ENCODE measurements at places on chromosomes 7 and 10.

DNA sequence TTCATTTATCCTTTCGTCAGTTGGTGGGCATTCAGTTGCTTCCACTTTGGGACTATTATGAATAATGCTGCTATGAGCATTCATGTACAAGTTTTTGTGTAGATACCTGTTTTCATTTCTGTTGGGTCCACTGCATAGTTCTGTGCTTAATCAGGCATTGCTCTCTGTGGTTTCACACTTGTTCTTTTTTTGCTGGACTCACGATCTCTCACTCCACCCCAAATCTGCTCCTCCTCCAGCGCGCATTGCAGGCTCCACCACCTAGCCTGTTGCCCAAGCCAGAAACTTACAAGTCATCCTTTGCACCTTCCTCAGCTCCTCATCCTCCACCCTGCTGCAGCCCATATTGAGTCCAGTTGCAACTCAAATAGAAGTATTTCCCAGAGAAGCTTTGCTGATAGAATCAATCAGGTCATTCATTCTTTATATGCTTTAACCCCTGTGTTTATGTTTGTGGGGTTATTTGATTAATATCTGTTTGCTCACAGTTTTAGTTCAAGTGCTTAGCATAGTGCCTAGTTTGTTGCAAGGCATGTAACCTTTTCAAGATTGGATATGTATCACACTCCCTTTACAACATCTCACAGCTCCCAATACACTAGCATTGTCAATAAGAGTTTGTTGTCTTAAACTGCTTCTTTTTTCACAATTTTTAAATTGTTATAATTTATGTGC is 16.6 kb upstream of the AFAP1L2 start:
- no peak for DNase-seq

DNA sequence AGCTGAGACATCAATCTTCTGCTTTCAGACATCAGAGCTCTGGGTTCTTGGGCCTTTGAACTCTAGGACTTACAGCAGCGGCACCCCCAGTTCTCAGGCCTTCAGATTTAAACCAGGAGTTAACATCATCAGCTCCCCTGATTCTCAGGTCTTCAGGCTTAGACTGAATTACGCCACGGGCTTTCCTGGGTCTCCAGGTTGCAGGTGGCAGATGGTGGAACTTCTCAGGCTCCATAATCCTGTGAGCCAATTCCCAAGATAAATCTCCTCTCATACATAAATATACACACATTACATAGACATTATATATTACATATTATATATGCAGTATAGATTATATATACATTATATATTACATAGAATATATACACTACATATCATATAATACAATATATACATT is 408.9 kb upstream of the AUTS2 start:
- DNase-seq = no peak

DNA sequence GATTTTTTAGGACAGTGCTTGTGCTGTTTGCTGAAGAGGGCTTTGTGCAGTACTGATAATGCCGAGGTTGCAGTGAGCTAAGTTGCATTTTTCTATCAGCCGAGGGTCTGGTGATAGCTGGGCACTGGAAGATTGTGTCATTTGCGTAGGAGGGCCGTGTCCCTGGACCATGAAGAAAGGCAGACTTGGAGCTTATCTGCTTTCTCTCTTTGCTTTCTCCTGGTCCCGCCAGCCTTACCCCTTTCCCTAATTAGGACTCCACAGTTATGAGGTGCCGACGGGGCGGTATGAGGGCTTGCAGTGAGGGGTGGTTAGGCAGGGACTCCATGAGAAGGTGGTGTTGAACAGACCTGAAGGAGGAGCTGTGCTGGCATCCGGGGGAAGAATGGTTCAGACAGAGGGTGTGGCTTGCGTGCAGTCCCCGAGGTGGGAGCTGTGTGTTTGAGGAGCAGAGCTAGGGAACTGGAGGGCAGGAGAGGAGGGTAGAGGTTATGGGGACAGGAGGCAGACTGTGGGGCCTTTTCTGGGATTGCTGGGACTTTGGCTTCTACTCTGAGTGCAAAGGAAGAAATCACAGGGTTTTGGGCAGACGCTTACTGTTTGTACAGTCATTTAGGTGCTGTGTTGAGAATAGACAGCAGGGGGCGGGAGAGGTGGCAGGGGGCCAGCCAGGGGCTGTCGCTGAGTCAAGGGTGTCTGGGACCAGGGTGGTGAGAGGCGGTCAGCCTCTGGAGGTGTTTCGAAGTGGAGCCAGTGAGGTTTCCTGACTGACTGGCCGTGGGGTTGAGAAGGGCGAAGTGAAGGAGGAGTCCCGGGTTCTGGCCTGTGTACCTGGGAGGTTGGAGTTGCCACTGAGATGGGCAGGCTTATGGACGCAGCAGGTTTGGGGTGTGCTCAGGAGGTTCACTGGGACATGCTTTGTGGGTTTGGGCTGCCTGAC is 43.4 kb downstream of the PRF1 start:
- DNase-seq = peak; percentile 53

DNA sequence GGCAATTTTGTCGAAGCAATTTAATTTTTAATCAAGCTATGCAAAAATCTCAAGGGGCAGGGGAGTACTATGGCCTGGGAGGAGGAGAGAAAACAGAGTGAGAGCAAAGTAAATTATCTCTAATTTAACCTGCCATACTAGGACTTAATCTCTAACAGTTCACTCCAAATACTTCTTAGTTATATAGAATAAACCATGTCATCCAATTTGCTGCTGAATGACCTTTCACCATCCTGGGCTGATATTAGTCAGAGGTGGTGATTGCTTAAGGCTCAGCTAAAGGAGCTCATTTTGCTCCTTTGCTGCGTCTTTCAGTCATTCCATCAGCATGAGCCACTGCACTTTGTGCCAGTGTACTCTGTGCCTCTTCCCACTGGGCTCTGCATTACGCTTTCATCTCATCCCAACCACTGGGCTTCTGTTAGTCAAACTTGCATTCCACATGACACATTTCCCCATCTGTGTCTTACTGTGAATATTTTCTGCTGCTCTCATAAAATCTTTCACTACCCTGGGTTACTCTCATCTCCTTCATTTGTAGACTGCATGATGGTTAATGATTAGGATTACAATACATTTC is 84.3 kb downstream of the CD36 start:
- no peak for DNase-seq

GRCh38 chr7:92848851-92849250 is 12.5 kb upstream of the CDK6 start:
- DNase-seq = no peak

- DNase-seq = no peak
Observed at GRCh38 chr7:135924302-135924701, 52.9 kb downstream of the MTPN start.

- no peak for DNase-seq
Observed at GRCh38 chr7:133561396-133561795, 308.5 kb downstream of the EXOC4 start.

GRCh38 chr10:13844651-13845050 is 257.9 kb downstream of the PRPF18 start:
- no peak for DNase-seq

GRCh38 chr10:43339136-43339535 is 32.3 kb upstream of the FXYD4 start:
- DNase-seq = no peak

DNA sequence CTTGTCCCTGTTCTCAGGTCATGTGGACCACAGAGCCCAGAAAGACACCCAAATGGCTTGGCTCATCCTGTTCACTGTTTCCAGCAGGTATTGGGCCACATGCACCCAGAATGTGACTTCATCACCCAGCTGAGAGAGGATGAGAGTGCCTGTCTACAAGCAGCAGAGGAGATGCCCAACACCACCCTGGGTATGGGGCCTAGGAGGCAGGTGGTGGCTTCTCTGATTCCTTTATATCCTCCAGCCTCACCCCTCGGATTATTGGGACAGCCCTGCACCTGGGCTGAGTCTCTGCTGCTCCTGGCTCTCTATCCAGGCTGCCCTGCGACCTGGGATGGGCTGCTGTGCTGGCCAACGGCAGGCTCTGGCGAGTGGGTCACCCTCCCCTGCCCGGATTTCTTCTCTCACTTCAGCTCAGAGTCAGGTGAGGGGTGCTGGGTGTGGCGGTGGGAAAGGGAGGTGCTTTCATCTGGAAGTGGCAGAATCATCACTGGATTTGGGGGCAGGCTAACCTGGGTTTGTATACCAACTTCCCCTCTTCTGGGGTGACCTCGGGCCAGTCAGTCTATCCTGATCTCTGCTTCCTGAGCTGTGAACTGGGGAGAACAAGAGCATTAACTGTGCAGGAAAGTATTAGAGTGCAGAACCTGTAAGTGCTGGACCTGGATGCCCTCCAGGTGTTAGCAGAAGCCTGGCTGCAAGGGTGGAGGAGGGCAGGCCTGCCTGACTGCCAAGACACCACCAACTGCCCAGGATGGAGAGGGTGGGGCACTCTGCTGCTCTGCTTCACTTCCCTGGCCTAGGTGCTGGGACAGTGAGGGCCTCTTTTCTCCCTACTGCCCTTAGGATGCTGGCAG is 5.2 kb downstream of the GHRHR start:
- no peak for DNase-seq

DNA sequence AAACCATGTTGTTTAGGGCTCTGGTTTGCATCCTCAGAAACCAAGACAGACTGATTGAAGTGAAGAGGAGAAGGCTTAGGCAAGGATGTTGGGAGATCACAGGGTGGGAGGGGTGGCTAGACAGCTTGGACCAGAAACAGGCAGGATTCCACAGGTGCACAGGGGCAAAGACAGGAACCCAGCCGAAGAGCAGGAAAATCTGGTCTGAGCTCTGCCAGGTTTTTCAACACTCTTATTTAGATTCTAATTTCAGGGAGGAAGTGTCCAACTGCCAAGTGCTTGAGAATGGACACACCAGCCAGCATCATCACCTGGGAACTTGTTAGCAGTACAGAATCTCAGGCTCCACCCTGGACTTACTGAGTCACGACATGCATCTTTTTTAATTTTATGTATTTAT is 93.8 kb downstream of the MARCHF5 start:
- no peak for DNase-seq

- DNase-seq = no peak
Observed at GRCh38 chr7:20013536-20013935, 203.6 kb downstream of the MACC1 start.

- DNase-seq = no peak
Observed at GRCh38 chr7:106129291-106129690, 17.2 kb upstream of the SYPL1 start.

DNA sequence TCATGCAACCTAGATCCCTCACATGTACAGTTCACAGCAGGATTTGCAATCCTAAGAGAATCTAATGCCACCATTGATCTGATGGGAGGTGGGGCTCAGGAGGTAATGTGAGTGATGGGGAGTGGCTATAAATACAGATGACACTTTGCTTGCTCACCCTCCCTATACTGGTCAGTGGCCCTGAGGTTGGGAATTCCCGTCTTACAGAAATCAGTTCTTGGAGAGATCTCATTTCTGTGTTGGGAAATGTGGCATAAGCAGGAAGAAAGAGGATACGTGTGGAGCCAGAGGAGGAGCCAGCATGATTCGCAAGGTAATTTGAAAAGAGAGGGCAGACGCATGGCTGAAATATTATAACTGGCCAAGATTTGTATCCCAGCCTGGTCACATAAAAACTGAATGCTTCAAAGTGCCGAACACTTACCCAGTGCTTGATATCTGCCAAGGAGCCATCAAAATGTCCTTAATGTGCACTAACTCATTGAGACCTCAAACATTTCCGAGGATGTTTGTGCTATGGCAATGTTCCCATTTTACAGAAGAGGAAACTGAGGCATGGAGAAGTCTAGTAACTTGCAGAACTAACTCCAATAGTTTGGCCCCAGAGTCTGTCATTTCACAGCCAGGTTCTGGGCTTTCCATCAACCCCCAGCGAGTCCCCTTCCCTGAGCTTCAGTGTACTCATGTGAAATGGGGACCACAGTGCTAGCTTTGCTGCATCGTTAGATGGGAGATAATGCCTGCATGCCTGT is 5.5 kb upstream of the IKZF1 start:
- DNase-seq = no peak

GRCh38 chr7:69276011-69276729 is 322.1 kb upstream of the AUTS2 start:
- DNase-seq = no peak

GRCh38 chr10:101905251-101905650 is 61.7 kb upstream of the KCNIP2 start:
- DNase-seq = no peak

DNA sequence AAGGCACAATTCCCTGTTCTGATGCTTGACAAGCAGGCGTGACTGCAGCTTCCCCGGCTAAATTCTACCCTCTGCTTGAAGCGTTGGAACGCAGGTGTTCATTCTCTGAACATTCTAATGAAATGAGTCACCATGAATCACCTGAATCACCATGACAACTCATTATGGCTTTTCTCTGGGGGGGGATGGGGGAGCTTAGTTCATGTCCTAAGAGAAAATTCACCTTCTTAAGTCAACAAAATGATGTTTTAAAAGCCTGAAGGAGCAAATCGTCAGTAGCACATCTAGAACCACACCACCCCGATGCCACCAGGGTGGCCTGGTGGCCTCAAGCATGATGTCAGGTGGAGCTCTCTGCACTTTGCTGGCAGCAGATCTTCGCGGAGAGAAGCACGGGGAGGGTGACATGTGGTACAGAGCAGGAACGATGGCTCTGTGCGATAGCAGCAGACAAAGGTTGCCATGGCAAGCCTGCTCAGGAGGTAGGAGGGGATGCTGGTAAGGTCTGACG is 33.7 kb downstream of the DDC start:
- no peak for DNase-seq

DNA sequence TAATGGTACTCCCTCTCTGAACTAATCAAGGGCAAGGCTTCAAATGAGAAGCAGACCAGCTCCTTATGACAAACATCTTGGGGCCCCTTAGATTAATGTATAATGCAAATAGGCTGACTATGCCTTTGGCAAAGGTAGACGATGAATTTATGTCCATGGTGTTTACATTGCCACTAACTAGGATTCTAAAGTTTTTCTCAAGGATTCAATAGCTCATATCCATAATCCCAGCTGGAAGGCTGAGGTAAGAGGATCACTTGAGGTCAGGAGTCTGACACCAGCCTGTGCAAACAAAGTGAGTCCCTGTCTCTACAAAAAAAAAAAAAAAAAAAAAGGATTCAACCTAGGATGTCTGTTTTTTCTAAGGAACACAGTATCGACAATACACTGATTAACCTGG is 96.5 kb downstream of the ORC5 start:
- no peak for DNase-seq

GRCh38 chr7:129494041-129494440 is 8.3 kb upstream of the SMKR1 start:
- no peak for DNase-seq

- no peak for DNase-seq
Observed at GRCh38 chr7:5495581-5496375, 72.1 kb upstream of the TNRC18 start.

DNA sequence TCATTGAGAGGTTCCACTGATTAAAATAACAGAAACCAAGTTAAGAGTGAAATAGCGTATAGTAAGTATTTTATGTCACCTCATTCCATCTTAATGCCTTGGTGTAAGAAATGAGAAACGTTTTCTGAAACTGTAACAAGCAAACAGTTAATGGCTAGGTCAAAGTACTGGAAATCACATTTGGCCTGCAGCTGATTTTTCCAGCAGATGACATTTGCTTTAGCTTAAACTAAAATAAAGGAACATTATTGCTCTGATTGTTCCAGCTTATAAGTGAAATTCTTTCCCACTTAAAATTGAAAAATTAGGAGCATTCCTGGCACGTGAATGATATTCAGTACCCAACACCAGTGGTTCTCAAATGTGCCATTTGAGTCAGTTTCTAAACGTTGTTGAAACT is 213.6 kb upstream of the DPP6 start:
- no peak for DNase-seq
